Neural progenitor cell (in vitro differentiated cells): ENCODE measurements at places on chromosomes 3 and 15.

DNA sequence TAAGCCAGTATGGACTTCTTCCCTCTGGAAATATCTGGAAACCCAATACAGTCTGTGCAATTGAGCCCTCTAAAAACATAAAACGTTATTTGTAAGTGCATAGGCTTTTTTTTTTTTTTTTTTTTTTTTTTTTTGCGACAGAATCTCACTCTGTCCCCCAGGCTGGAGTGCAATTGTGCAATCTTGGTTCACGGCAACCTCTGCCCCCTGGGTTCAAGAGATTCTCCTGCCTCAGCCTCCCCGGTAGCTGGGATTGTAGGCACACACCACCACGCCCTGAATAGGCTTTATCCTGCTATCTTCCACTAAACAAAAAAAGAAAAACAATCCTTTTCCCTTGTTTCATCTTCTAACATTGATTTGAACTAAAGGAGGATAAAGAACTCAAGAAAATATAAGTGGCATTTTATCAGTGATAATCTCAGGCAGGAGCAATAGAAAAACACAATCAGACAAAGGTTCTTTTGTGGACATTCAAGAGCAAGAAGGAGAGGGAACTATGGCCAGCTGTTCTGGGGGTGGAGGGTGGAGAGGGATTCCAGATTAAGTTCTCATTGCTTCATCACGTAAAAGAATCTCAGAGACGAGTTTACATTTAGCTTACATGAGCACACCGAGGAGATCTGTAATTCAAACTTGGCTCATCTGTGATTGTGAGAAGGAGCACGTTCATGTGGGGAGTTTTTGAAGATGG, 68.6 kb downstream of the ITGB5 start:
- no peak for DNase-seq

GRCh38 chr3:163632722-163633121, 1445.6 kb downstream of the SI start:
- no peak for DNase-seq

GRCh38 chr15:45795440-45796069, 160.7 kb downstream of the SQOR start:
- peak; percentile 88 for DNase-seq

DNA sequence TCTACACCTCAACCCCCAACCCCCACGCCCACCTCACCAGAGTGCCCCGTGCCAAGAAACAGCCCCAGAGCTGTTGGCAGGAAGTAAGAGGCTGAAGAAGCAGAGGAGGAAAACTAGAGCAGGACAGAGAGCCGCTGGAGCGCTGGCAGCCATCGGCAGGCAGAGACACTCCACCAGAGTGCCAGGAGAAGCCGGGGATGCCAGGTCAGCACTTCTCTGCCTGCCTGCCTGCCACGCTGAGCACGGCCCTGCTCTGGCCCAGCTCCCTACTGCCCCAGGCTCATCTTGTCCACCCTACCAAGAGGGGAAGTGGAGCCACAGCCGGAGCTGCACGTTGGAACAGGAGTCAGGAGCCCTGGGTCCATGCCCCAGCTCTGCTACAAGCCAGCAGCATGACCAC, 29.7 kb downstream of the CACNA2D2 start:
- DNase-seq = no peak
